Stimulated activated CD4-positive, alpha-beta T cell treated with anti-CD3 and anti-CD28 coated beads, Interleukin-1b, Interleukin-23, amount 100 ng/mL, for 48 hours (primary cell): ENCODE measurements at places on chromosomes 16 and 17.
A peak's percentile ranks its signal among the peaks of the same experiment; 100 is the strongest.

DNA sequence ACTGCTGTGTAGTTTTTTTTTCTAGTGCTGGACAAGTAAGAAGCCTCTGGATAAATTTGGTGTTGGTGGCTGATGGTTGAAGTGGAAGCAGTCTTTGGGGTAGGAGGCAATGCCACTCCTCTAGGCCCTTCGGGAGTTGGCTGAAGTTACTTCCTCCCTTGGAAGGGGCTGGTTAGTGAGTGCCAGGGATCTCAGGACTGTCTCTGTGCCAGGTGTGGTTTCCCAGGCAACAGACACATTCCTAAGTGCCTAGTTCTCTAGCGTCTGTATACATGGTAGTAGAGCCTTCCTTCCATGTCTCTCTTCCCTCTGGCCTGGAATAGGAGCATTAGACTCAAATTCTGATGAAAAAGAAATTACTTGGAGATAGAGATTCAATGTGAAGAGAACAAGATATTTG, 15.3 kb downstream of the TMEM98 start:
- no peak for DNase-seq

GRCh38 chr17:77131904-77132303, 8.9 kb upstream of the SEC14L1 start:
- DNase-seq, result no peak

GRCh38 chr16:75262104-75262799, 10.8 kb upstream of the BCAR1 start:
- no peak for DNase-seq

DNA sequence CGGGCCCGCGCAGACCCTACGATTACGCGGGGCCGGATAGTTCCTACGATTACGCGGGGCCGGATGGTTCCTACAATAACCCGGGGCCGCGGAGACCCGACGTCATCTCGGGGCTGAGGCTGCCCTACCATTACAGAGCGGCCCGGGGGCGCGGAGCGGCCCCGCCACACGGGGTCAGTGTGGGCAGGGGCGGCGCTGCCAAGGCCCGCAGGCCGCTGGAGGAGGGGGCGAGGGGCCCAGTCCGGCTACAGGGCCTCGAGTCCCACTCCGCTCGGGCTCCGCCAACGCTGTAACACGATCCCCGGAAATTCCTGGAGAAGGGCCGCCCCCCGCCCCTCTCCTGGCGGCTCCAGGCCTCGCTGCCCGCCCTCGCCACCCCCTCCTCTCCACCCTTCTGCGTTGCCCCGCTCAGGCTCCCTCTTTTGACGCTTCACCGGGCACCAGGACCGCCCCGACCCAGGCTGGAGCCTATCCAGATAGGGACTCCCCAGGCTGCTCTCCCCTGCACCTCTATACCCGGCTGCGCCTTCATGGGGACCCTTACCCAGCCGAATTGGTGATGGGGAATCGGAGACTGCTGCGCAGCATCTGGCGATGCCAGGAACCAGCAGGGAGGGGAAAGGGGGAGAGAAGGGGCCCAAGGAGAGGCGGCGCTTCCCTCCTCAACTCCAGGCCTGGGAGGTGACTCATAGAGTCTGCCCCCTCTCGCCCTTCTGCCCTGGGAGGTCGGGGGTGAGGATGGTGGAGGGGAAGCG, at the start of gene RAB34:
Gene RAB34 (minus strand): TSS at position 291 of the 755 bp plus-strand sequence. CDS start 602 bp downstream, outside the sequence.
- DNase-seq, result peak; percentile 40

DNA sequence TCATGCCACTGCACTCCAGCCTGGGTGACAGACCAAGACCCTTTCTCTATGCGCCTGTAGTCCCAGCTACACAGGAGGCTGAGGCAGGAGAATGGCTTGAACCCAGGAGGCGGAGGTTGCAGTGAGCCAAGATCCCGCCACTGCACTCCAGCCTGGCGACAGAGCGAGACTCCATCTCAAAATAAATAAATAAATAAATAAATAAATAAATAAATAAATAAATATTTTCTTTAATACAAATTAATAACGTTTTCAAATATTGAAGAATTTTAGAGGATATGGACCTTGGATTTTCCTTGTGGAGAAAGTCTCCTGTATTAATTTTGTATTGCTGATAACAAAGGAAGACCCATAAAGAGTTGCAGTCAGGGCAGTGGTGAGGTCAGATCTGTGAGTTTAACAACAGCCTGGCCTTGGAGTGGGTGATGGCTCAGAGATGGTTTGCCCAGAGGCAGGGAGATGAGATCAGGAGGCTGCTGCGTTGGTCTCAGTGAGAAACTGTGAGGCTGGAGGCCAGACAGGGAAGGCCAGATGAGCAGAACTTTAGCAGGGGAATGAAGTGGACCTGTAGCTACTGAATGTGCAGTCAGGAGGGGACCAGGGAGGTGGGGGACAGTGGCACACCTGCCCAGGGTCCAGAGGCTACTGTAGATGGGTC, 4.4 kb upstream of the ASGR1 start:
- no peak for DNase-seq

GRCh38 chr17:48561884-48562810, 16.0 kb downstream of the HOXB4 start:
- DNase-seq, result no peak

GRCh38 chr17:28497931-28498330, 8.2 kb upstream of the FOXN1 start:
- no peak for DNase-seq

DNA sequence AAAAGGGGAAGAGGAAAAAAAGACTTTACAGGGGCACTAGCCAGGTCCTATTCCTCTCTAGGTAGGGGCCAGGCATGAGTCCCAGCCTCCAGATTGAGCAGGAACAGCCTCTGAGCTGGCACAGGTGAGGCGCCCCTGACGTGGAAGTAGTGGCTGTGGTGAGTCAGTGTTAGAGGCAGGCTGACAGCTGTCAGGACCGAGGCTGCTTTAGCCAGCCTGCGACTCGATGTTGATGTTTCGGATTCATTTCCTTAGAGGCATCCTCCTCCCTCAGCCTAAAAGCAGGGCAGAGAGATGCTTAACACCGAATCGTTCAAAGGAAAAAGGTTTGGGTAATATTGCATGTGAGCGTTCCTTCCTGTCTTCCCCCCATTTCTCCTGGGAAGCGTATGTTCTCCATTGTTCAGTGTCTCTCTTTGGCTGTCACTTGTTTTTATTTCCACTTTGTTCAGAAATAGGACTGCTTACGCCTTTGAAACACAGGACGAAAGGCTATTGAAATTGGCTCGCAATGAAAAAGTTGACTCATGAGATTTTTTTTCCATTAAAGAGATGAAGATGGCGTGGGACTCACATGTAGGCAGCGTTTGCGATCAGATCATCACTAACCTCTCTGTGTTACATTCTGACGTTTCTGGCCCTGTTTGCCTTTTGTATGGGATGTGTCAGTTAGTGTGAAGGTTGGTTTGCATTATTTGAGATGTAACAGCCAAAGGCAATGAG, 1.3 kb downstream of the KIAA0513 start:
- peak; percentile 85 for DNase-seq

GRCh38 chr17:49497148-49498028, 2.3 kb downstream of the NGFR start:
- no peak for DNase-seq

GRCh38 chr16:25005445-25006306, 9.5 kb downstream of the ARHGAP17 start:
- DNase-seq, result no peak

- peak; percentile 7 for DNase-seq
Measured at GRCh38 chr17:35895636-35896587, 15.8 kb upstream of the CCL5 start.

- DNase-seq, result no peak
Measured at GRCh38 chr17:80731323-80731722, 186.7 kb downstream of the RPTOR start.

GRCh38 chr16:88932929-88933328, 44.1 kb downstream of the CBFA2T3 start:
- no peak for DNase-seq

GRCh38 chr16:79573071-79573470, 27.5 kb downstream of the MAF start:
- DNase-seq, result no peak

GRCh38 chr16:84175350-84176081, 11.3 kb downstream of the TAF1C start:
- peak; percentile 62 for DNase-seq

GRCh38 chr16:66003201-66003600, 363.3 kb upstream of the CDH5 start:
- no peak for DNase-seq

DNA sequence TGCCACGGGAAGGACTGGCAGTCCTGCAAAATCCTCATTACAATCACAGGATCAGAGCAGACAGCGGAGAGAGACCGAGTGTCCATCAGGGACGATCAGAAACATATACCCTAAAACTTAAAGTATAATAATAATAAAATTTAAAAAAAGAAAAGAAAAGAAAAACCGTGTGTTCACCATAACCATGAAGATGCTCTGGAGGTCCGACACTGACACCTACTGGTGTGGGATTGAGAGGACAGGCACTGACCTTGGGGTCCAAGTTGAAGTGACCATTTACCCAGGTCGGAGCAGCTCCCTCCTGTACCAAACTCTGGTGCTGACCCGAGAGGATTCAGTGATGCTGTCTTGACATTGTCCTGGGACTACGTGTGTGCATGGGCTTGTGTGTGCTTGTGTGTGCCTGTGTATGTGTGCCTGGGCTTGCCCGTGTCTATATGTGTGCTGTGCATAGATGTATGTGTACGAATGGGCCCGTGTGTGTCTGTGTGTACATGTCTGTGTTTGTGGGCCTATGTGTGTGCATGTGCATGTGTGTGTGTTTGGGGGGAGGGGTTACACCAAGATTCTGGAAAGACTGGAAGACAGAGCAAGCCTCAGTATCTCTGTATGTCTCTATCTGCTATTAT, 10.0 kb upstream of the CD300LD start:
- DNase-seq, result peak; percentile 43

DNA sequence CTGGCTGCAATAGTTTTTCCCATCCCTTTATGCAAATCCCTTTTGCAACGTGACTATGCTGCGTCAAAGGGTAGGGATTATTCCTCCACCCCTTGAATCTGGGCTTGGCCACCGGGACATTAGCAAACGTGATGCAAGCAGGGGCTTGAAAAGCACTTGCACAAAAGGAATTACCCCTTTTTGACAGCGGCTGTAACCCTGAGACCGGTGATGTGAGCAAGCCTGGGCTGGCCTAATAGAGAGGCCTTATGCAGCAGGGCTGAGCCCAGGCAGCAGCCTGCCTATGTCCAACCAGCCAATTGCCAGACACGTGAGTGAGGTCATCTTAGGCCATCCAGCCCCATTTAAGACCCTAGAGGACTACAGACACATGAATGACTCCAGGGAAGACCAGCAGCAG, 30.4 kb upstream of the PAFAH1B1 start:
- DNase-seq, result no peak

DNA sequence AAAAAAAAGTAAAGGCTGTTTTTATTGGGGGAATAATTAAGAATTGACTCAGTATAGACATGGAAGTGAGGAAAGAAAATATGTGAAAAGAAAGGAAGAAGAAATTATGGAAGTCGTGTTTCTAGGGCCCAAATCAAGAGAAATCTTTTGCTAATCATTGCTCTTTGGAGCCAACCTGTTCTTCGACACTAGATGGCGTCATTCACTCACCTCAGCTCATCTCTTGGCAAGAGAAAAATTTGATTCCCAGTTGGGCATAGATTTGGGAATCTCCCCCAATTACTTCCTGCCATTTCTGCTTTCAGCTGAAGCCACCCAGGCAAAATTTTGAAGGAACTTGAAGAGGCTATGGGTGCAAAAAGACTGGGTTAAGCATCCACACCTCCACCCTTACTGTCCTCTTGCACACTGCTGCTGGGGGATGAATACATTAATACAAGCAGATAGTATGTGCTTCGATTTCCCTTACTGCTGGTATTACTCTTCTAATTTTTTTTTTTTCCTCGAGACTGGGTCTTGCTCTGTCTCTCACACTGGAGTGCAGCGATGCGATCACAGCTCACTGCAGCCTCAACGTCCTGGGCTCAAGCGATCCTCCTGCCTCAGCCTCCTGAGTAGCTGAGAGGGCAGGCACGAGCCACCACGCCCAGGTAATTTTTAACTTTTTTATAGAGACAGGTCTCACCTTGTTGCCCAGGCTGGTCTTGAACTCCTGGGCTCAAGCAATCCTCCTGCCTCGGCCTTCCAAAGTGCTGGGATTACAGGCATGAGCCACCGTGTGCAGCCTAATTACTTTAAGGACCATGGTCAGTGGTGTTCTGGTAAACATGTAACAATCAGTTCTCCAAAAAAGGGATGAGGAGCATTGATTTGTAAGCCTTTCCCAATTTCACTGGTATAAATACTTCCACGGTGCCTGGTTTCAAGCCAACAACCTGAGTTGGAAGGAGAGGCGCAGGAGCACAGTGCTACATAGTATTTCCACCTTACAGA, 13.5 kb downstream of the PSMD7 start:
- DNase-seq, result no peak

GRCh38 chr17:35295686-35296085, 52.8 kb downstream of the SLFN5 start:
- no peak for DNase-seq

DNA sequence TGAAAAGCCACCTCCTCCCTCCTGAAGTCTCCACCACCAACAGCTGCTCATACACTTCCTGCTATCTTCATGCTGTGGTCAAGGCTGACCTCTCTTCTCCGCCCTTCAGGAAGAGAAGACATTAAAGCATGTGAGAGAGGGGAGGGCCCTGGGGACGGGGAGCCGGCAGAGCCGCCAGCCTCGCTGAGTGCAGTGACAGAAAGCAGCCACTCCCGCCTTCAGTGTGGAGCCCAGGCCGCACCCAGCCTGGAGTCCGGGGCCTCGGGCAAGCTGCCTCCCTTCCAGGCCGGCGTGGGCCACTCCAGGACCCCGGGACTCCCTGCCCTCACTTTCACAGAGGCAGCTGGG, 94.7 kb upstream of the TNRC6C start:
- no peak for DNase-seq

GRCh38 chr17:61484174-61484573, 32.0 kb downstream of the TBX4 start:
- no peak for DNase-seq

DNA sequence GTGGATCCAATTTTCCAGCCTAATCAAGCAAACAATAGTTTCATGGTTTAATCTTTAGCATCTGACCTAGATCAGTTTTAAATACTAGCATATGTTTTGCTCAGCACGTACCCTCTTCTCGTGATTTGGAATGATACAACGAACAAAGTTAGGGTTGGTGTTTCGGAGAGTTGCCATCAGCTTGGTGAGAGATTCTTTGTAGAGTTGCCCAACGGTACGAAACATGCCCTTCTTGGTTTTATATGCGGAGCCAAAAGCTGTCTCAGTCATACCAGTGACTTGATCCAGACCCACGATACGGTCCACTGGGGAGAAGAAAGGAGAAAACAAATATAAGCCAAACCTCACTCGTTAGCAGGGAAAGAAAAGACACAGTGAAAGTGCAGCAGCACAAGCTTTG, 85.3 kb downstream of the NDEL1 start:
- DNase-seq, result no peak

GRCh38 chr17:28916302-28916934, 13.5 kb upstream of the DHRS13 start:
- DNase-seq, result no peak
